ENCODE measurements at places on chromosomes 3 and 15. TPM values are rescaled to one million over a fixed set of nuclear protein-coding genes. Genes with fewer than 3 reads are reported as not detected.

DNA sequence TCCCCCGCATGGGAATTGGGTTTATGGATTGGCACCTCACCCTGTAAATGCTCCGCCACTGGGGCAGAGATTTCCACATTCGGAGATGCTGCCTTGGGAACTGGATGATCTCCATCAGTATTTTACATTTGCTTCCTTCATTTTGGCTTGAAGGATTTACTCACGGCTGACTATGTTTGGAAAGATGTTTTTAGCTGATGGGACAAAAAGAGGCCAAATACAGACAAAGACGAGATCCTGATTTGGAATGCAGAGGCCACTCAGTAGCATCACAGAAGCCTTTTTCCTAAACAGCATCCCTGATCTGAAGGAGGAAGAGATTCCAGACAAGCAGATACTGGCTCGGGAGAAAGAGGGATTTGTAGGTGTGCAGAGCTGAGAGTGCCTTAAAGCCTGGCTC is 76.9 kb downstream of the MESD start:
- DNase-seq: no peak

Gene THSD4
- total RNA-seq: not detected

GRCh38 chr3:47825590-47825989 is 22.7 kb downstream of the DHX30 start:
- DNase-seq: no peak

- DNase-seq: no peak
Measured at GRCh38 chr15:27589260-27589659, 509.9 kb downstream of the OCA2 start.

DNA sequence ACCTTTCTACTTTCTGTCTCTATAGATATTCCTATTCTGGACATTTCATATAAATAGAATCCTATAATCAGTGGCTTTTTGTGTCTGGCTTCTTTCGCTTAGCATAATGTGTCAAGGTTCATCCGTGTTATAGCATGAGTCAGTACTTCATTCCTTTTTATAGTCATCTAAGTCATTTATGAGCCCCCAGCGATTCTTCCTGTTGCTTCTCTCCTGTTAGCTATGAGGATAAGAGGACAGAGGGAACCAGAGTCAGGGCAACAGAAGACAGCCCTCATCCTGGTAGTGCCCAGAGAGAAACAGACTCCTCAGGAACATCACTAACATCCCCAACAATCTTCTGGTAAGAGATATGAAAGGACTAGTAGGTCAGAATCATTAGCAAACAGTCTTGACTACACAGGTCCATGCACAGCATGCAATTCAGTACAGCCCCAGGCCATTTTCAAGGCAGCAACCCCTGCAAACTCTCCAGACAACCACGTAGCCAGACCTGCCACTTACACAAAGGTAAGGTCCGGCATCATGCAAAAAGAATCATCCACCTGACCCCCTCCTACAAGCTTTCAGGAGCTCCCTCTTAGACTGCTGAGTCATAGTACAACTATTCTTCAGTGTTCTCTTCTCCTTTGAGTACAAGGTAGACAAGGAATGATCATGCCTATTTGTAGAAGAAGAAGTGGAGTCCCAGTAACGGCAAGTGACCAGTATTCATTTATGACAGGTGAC is 91.5 kb downstream of the MYLK start:
- DNase-seq: no peak
